Liver (tissue), 10 donors: ENCODE measurements at places on chromosomes 3 and 15.

- DNase-seq = no peak
Observed at GRCh38 chr3:24191801-24192403, 246.8 kb downstream of the NR1D2 start.

GRCh38 chr3:177441813-177442646 is 244.7 kb upstream of the TBL1XR1 start:
- no peak for DNase-seq

DNA sequence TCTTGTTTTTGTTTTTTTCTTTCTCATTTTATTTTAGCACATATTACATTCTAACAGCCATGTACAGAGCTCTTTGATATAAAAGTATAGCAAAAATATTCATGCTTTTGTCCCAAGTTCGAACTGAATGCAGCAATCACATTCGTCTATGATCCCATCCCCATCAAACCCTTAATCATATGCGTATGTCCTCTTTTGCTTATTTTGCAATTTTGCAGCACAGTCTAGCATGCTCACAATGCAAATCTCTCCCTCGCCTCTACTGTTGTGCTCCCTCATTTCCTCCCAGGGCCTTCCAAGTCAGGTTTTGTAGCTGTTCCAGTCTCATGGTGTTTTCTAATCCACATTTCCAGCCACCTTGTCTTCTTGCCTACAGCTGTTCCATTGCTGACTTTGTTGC is 144.6 kb upstream of the VEPH1 start:
- no peak for DNase-seq

- no peak for DNase-seq
Observed at GRCh38 chr3:167886690-167887089, 151.2 kb downstream of the SERPINI1 start.

DNA sequence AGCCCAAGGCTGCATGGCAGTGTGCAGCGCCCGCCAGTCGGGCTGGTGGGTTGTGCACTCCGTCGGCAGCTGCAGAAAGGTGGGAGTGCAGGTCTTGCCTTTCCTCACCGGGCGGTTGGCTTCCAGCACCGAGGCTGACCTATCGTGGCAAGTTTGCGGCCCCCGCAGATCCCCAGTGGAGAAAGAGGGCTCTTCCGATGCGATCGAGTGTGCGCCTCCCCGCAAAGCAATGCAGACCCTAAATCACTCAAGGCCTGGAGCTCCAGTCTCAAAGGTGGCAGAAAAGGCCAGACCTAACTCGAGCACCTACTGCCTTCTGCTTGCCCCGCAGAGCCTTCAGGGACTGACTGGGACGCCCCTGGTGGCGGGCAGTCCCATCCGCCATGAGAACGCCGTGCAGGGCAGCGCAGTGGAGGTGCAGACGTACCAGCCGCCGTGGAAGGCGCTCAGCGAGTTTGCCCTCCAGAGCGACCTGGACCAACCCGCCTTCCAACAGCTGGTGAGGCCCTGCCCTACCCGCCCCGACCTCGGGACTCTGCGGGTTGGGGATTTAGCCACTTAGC is 4.3 kb downstream of the ISL2 start:
- no peak for DNase-seq

- DNase-seq = no peak
Observed at GRCh38 chr15:101651554-101652097, 555 bp downstream of the TM2D3 start.

DNA sequence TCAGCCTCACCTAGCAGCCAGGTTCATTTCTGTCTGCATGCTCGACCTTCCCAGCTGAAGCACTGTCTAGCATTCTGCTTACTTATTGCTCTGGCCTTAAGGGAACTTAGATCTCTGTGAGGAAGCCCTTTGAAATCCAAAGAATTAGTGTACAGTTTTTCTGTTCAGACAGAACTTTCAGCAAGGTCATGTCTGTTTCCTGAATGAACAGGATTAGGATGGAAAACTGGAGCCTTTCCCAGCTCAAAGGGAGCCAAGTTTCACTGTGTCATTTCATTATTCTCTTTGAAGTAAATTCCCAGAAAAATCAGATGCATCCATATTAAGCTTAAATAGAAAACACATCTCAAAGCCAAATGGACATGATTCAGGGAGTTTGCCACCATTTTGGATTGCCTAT is 457.3 kb upstream of the KCNMB2 start:
- DNase-seq = no peak

GRCh38 chr3:53193466-53194209 is 32.6 kb downstream of the PRKCD start:
- DNase-seq = no peak

DNA sequence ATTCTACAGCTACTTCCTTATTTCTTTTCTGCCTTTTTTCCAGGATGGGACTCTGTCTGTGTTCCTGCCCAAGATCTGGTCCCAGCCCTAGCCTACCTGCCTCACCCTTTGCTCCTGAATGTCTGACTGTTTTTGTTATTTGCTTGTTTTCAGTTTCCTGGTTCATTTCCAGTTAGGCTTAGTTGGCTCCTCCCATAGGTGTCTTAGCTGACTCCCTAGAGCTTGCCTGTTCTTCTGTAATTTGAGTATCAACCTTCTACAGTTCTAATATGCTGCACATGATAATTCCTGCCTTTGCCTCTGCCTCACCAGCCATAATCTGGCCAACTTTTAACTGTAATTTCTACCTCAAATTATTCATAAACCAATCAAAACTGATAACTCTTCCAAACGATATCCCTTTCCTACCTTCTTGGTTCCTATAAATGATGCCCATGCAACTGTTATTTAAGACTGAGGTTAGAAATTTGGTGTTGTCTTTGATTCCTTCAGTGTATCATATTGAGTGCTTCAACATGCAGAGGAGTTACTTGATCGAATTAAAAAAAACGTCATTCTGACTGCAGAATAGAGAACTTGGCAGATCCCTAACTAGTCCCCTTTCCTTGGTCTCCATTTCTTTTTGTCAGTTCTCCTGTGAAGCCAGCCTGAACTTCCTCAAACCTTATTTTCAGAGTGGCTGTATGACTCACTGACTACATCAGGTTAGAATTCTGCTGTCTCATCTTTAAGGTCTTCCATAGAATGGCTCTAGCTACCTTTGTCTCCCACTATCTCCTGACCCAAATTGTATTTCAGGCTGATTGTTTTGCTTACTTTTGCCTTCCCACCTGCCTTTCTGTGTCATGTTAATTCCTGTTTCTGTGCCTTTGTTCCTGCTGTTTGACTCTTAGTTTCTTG is 8.4 kb downstream of the GOLM2 start:
- DNase-seq = no peak

GRCh38 chr15:27705056-27705455 is 394.1 kb downstream of the OCA2 start:
- no peak for DNase-seq

GRCh38 chr3:138657508-138657907 is 48.9 kb downstream of the FAIM start:
- DNase-seq = no peak

DNA sequence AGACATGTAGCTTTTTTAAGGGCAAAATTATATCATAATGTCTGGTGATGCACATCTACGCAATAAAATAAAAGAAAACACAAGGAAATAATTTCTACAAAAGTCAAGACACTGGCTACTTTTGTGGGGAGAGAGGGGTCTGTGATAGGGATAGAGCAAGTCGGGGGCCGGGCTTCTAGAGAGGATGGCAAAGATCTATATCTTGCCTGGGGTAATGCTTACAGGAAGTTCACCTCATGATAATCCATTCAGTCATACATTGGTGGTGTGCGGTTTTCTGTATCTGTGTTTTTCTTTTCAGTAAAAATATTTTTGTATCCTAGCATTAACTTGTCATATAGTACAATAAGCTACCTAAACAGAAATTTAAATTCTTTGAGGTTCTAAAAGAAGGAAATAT is 178.8 kb downstream of the ARRDC4 start:
- no peak for DNase-seq

GRCh38 chr3:187832202-187832601 is 86.9 kb upstream of the BCL6 start:
- DNase-seq = no peak

DNA sequence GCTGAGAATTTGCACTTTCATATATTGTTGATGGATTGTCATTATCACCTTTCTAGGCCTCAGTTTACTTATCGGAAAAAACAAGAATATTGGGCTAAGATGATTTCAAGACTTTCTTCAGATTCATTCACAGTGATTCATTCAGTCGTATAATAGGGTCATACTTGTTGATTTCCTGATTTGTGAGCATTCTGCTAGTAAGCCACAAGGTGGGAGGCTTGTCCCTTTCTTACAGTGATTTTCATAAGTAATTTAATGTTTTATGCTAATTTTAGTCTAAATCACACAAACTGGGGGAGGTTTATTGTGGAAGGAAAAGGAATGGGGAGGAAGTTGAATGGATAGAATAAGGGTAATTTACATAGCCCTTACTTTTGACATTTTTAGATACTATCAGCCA is 126.8 kb upstream of the GOLGA6L4 start:
- no peak for DNase-seq

DNA sequence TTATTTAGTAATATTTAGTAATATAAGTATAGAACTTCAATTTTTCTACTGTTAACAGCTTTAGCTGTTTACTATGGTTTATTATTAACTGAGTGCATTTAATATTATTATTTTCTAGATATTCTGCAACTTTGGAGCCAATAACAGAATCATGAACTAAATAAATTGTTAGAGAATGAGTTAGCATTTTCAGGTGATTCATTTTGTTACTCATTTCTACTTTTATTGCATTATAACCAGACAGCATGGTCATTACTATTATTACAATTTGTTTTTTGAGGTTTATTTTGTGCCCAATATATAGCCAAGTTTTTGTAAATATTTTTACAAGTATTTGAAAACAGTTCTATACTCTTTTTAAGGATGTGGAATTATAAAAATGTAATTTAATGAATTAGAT is 279.6 kb downstream of the SQOR start:
- DNase-seq = no peak

- no peak for DNase-seq
Observed at GRCh38 chr3:31859245-31859644, 121.8 kb downstream of the OSBPL10 start.

- no peak for DNase-seq
Observed at GRCh38 chr3:24853685-24854490, 359.2 kb upstream of the THRB start.

DNA sequence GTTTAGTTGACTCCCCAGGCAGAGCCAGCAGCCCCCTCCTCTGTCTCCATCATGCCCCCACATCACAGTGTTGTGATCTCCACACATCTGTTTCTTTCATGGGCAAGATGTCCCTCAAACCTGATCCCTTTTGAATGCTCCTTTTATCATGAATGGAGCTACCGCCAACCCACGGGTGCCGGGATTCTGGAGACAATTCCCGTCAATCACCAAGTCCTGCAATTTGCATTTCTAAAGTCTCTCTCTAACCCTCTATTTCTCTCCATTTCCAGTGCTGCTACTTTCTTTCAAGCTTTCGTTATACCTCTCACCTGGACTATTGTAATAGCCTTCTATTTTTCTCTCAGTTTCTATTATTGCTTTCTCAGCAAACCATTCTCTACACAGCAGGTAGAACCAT is 89.7 kb upstream of the CCNL1 start:
- DNase-seq = no peak

DNA sequence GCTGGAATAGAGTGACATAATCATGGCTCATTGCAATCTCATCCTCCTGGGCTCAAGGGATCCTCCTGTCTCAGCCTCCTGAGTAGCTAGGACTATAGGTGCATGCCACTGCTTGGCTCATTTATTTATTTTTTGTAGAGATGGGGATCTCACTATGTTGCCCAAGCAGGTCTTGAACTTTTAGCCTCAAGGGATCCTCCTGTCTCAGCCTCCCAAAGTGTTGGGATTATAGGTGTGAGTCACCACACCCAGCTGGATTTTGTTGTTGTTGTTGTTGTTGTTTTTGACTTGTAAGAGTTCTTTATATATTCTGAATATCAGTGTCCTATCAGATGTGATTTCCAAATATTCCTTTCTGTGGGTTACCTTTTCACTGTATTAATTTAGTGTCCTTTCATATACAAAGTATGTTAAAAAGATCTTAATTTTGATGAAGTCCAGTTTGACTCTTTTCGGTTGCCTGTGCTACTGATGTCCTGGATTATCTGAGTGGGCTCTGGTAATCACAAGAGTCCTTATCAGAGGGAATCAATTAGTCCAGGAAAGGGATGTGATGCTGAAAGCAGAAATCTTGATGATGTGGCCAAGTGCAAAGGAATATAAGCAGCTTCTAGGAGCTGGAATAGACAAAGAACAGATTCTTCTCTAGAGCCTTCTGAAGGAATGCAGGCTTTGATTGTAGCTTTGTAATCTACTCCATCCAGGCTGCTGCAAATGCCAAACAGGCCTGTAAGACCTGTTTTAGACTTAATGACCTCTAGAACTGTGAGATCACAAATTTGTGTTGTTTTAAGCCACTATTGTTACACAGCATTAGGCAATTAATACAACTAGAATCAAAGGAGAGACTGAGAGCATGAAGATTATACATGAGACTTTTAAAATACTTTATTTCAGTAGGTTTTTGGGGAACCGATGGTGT is 30.2 kb downstream of the NCK1 start:
- DNase-seq = no peak

DNA sequence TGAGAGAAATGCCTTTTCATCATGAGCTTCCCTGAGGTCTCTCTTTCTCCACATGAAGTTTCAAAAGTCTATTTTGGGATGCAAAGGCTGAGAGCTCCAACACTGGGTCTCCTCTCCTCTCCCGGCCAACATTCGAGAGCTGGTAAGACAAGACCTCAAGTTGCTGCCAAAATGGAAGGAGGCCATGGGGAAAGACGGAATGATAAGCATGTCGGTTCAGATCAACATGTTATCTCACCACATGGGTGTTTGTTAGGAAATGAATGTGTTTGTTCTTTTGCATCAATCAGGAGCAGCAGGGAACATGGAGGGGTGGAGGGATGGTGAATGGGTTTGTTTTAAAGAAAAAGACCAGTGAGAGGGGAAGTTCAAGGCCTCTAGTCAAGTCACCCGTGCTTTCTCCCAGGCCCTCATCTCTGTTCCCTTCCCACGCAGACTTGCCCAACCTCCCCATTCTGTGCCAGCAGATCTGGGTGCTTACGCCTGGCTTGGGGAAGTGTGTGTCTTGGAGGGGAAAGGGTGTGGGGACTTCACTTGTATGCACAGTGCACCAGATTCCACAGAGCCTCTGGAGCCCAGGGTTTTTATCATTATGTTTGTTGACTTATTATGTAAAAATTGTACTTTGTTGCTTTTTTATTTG is 23.5 kb upstream of the ATP10A start:
- DNase-seq = no peak

DNA sequence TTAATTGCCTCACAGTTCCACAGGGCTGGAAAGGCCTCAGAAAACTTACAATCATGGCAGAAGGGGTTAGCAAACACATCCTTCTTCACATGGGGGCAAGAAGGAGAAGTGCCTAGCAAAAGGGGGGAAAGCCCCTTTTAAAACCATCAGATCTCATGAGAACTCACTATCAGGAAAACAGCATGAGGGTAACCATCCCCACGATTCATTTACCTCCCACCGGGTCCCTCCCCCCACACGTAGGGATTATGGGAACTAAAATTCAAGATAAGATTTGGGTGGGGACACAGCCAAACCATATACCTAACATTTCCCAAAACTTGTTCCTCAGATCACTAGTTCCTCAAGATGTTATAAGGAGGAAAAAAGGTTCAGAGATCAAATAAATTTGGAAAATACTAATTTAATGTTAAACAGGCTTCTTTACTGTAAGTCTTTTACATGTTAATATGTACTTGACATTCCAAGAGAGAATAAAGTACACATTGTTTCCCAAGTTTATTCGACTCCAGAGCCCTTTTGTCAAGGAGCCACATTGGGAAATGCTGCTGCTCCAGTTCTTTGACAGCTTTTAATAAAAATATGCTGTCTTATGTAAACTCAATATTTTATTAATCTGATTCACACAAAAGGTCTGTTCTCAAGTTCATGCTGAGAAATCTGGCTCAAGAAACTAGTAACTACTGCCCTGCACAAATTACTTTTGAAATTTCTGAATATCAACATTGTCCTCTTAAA is 17.8 kb downstream of the HERC1 start:
- DNase-seq = no peak

- DNase-seq = no peak
Observed at GRCh38 chr3:126433496-126434263, 39.0 kb downstream of the CFAP100 start.
